Suppressor macrophage treated with lipopolysaccharide for 4 hours (primary cell): ENCODE measurements at places on chromosomes 6 and 20.

DNA sequence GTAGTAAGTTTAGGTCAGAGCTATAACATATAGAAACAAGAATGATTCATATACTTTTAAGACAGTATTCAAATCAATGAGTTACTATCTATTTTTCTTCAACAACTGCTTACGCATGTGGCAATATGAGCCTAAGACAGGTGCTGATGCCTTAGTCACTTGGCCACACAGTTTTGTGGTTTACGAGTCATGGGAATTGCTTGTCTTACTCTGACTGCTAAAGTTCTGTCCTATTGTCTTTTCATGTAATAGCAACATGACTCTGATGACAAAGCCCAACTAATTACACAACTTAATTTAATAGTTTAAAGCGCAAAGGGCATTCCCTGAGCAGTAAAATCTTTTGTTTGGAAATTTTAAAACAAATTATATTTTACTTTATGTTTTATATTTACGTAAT is 159.3 kb upstream of the CENPW start:
- DNase-seq, result peak; percentile 32

GRCh38 chr6:137630666-137631065 is 136.5 kb upstream of the OLIG3 start:
- no peak for DNase-seq

- no peak for DNase-seq
Measured at GRCh38 chr6:98944598-98945081, 3.1 kb downstream of the FBXL4 start.

DNA sequence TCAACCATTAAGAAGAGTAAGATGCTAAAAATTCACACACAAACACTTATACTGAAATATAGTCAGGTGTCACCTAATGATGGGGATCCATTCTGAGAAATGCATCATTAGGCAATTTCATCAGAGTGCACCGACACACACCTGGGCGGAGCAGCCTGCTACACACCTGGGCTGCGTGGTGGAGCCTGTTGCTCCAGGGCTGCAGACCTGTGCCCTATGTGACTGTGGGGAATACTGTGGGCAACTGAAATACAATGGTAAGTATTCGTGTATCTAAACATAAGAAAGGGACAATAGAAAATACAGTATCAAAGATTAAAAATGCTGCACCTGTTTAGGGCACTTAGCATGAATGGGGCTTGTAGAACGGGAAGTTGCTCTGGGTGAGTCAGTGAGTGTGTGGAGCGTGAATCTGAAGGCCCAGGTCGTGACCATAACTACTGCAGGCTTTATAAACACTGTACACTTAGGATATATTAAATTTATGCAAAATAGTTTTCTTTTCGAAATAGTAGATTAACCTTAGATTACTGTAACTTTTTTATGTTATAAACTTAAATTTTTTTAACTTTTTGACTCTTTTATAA is 124.4 kb upstream of the AFDN start:
- DNase-seq, result peak; percentile 23

- peak; percentile 7 for DNase-seq
Measured at GRCh38 chr20:43375591-43375990, 82.1 kb upstream of the SRSF6 start.

DNA sequence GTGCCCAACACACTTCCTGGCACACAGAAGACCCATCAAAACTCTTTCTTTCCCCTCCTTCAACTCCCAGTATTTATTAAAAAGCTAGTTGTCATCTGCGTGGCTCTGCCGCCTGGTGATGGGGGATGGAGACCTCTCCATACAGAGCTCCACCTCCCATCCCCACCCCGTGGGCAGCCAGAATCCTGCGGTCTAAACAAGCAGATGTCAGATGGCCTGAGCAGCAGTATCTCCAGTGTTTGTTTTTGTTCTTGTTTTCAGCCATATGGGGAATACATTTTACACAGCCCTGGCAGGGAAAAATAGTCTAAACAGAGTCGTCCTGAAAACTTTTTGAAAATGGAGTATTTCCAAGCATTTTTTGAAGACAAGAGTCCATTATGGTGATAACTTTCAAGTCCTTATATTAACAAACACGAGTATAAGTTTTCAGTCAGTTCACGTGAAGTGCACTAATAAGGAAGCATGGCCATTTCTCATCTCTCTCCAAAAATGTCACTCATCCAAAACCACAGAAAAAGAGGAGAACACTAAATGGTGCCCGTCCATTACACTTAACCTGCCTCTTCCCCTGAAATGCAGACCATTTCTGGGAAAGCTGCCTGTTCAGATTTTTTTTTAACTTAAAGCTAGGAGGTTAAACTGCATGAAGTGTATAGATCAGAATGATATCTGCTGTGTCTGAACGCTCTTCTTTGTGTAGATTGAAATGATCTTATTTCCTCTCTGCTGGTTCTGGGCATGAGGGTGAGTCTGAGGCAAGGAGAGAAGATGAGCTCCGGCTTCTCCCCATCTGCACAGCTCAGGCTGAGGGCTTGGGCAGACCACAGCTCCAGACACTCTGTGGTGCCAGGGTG is 91.0 kb downstream of the TCP11 start:
- peak; percentile 38 for DNase-seq

GRCh38 chr6:105372142-105372848 is 30.6 kb downstream of the PREP start:
- no peak for DNase-seq

- no peak for DNase-seq
Measured at GRCh38 chr20:33983371-33983770, 10.3 kb upstream of the RALY start.

GRCh38 chr20:23417861-23418260 is 3.4 kb downstream of the NAPB start:
- DNase-seq, result no peak

GRCh38 chr6:162099685-162100084 is 627.9 kb downstream of the PRKN start:
- DNase-seq, result peak; percentile 93

DNA sequence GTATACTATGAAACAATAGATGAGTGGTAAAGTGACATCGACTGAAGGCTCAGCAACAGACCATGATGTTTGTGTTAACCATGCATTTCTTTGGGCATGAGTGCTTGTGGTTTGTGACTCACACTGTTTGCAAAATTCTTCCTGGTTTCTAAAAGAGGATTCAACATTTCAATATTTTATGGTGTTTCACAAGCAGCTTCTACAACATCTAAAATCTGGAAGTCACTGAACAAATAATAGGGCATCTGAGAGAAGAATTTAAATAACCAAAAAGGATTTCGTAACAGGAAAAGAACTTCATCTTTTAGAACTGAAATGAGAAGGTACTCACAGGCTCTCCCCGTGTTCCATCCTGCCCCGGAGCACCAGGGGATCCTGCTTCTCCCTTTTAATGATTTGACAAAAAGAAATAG is 146.2 kb downstream of the COL21A1 start:
- DNase-seq, result peak; percentile 89

- DNase-seq, result no peak
Measured at GRCh38 chr6:29141606-29142005, 29.1 kb upstream of the OR2J2 start.

DNA sequence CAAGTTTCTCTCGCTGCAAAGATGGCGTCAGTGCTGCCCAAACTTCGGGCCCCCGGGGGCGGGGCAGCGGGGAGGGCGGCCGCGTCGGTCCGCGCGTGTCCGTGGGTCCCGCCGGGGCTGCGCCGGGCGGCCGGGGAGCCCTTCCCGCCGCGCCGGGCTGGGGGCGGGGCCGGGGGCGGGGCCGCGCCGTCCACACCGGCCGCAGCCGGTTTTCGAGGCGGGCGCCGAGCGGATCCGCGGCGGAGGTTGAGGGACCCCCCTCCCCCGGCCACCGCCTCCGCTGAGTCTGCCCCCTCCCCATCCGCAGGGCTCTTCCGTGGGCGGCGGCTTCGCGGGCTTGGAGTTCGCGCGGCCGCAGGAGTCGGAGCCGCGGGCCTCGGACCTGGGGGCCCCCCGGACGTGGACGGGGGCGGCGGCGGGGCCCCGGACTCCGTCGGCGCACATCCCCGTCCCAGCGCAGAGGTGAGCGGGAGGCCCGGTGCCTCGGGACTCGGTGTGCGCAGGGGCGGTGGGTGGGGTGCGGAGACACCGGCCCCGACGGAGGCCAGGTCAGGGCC is 572 bp downstream of the SLC2A4RG start:
- DNase-seq, result no peak

DNA sequence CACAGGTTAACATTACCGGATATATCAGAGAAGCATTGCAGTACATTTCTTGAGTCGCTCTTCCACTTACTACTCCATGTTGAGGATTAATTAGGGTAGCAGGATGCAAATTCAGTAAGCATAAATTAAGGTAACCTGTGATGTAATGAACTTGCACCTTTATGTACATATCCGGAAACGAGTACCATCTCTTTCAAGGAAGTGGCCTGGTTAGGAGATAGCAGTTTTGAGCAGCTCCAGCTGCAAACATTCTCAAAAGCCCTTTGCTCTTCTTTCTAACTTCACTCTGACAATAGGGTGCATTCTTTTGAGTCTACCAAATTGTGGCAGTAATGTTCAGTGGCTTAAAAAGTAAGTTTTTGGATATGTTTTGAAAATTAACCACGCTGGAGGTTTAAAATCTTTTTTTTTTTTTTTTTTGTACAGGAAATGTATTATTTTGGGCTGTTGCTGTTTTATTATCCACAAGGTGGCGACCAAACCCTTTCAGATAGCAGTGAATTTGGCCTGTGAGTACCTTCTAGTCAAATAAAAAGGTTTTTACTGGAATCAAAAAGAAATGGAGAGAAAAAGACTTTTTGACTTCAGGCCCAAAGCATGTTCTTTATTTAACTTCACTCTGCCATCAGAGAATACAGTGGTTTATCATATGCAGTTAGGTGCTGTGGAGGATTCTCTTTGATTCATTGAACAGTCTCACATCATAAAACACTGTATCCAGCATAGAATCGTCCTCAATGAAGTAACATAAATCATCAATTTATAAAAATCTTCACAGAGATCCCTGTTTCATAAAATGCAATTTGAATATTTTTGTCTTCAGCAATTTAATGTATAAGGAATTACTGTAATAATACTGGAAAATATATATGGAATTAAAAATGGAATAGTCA is 8.9 kb downstream of the FAM217B start:
- DNase-seq, result peak; percentile 61

DNA sequence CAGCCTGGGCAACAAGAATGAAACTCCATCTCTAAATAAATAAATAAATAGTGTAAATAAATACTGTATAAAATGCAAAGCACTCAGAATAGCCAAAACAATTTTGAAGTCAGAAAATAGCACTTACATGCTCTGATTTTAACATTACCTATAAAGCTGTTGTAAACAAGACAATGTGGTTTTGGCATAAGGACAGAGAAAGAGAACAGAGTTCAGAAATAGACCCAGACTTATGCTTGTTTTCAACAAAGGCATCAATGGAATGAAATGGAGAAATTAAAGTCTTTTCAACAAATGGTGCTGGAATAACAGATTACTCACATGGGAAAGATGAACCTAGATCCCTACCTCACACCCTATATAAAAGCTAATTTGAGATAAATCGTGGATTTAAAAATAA is 10.4 kb downstream of the ACAT2 start:
- DNase-seq, result no peak

DNA sequence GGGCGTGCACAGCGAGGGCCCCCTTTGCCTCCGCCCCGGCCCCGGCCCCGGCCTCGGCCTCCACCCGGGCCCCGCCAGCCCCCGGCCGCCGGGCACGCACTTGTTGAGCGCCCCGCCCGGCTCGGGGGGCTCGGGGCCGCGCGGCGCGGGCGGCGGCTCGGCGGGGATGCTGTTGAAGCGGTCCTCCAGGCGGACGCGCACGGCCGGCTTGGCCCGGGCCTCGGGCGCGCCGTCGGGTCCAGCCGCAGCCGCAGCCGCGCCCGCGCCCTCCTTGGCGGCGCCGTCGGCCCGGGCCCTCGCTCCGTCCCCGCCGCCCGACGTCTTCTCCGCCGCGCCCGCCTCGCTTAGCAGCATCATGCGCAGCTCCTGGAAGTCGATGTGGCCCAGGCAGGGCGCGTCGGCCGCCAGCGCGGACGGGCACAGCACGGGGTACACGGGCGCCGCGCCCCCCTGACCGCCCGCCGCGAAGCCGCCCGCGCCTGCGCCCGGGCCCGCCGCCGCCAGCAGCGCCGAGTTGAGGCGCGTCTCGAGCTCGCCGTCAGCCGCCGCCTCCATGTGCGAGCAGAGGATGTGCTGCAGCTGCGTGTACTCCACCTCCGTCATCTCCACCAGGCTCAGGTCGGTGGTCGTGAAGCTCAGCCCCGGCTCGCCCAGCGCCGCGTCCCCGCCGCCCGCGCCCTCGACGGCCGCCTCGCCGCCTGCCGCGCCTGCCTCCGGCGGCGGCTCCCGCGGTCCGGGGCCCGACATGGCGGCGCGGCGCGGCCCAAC is 514 bp downstream of the TCFL5 start:
- DNase-seq, result peak; percentile 23

- peak; percentile 7 for DNase-seq
Measured at GRCh38 chr6:38354905-38355304, 284.8 kb downstream of the BTBD9 start.

- DNase-seq, result no peak
Measured at GRCh38 chr20:33301192-33301930, 18.3 kb downstream of the BPIFB1 start.

DNA sequence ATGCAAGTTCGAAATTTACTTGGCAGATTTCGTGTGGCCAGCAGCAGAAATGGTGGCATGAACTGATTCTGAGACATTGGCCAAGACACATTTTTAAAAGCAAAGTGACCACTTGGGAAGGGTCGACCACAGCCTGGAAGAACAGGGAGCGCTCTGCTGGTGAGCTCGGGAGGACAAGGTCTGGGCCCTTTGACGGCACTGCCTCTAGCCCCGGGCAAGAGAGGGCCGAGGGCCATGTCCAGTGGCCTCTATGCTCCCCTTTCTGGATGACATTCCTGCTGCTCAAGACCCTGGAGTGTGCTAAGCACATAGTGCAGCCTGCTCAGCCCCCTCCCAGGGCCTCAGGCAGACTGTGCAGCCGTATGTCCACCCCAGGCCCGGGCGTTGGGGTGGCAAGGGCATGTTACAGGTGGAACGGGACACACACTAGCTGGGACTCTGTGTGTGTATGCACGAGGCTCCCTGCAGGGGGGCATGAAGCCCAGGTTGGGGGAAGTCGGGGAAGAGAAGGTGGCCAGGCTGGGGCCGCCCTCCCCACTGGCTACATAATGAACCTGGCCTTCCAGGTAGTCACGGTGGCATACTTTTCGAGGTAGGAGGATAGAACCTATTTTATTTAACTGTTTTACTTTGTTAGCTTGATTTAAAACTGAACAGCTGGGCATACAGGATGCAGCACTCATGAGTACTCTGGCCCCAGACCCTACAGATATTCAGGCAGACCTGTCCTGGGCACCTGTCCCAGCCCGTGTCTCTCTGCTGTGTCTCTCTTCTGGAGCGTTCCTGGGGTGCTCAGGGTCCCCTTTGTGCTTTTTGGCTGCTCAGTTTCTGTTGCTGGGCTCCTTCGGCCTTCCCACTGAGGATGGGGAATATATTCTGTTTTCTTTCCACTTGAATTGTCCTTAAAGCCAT is 6.4 kb downstream of the SYNJ2 start:
- DNase-seq, result no peak

DNA sequence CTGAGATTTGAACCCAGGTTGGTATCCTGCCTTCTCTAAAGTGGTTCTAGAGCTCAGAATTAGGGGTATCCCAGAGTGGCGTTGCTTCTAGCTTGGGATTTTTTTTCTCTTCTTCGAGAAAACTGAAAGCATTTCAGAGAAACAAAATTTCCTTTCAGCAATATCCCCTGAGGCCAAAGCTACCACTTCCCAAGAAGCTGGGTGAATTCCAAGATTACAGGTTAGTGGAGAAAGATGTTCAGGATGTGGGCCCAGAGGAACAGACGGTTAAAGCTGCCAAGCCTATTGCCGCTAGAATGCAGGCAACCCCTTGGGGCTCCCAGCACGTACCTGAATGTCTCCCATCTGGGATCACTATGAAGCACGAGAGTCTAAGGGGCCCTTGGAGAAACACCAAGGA is 134.1 kb downstream of the FOXO3 start:
- no peak for DNase-seq

- DNase-seq, result peak; percentile 72
Measured at GRCh38 chr6:170344631-170345576, 38.3 kb downstream of the FAM120B start.
